ENCODE measurements at places on chromosomes 5 and 9. TPM values are rescaled to one million over a fixed set of nuclear protein-coding genes. Genes with fewer than 3 reads are reported as not detected.

The SMARCA2 gene
- 31.0 TPM for total RNA-seq

DNA sequence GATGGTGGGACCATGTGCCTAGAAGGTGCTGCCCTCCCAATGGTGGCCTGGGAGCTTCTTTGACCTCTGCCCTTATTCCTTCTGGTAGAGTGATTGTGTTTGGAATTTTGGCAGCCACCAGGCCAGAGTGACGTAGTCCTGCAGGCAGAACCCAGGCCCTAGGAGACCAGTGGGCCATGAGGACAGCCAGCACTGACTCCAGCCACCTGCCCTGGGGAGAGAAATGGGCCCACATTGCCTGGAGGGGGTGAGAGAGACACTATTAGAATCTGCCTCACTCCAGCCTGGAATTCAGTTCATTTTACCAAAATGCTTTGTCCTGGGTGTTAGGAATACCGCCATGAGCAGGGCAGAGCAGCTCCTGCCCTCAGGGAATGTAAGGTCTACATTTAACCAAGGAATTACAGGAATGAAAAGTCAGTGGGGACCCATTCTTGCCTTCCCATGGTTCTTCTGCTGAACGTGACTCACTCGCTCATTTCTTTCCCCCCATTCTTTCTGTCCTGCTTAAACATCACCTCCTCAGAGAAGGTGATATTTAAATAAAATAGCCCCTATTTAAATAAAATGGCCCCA, 5.5 kb upstream of the COL27A1 start:
- no peak for DNase-seq

- peak; percentile 84 for DNase-seq
Observed at GRCh38 chr9:127637322-127637847, 25.3 kb downstream of the STXBP1 start.

GRCh38 chr9:12759761-12760160, 15.1 kb upstream of the LURAP1L start:
- peak; percentile 80 for DNase-seq

The NEURL1B gene
- 4.7 TPM for total RNA-seq

DNA sequence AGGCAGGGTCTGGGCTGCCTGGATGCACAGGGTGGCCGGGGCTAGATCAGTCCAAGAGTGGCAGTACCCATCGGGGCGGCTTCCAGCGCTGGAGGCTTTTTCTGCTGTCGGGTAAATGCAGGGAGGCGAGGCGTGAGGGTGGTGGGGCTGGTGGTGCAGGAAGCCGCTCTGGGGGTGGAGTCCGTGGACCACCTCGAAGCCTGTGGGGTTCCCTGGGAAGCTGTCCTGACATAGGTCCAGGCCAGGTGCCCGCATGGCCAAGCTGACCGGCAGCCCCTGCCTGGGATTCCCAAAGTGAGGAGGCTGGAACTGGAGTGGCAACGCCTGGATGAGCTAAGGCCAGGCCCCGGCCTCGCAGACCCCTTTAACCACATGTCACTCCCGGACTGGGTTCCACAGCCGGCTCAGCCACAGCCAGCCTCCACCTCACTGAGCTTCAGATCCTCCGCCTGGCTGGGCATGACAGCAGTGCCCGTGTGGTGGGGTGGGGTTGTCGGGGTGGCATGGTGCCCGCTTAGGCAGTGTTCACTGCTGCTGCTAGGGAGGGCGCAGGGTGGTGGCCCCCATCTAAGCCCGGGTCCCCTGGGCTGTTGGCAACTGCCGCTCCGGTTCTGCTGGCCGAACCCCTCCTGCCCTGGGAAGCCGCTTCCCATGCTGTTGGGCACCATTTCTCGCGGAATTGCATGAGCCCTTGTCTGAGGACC, 1.4 kb upstream of the QRFP start:
- DNase-seq, result no peak

Measured in bronchial epithelial cell (primary cell).